NCI-H2107 (cell line): ENCODE measurements at places on chromosomes 6 and 20.
A peak's percentile ranks its signal among the peaks of the same experiment; 100 is the strongest.

DNA sequence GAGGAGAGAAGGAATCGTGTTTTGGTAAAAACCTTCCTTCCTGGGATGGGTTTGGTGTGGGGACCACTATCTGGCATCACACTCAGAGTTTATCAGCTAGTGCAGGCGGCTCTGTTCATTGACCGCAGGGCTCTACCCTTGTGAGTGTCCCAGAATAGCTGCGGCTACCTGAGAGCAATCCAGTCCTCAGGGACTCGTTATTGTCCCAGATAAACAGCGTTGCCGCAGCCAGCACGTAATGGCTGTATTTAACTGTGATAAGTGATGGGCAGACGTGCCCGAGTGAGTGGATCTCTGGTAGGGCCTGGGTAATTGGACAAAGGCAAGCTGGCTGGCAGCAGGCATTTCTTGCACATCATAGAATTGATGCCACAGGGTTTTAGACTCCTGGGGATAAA is 163.3 kb downstream of the SOBP start:
- DNase-seq: peak; percentile 79

DNA sequence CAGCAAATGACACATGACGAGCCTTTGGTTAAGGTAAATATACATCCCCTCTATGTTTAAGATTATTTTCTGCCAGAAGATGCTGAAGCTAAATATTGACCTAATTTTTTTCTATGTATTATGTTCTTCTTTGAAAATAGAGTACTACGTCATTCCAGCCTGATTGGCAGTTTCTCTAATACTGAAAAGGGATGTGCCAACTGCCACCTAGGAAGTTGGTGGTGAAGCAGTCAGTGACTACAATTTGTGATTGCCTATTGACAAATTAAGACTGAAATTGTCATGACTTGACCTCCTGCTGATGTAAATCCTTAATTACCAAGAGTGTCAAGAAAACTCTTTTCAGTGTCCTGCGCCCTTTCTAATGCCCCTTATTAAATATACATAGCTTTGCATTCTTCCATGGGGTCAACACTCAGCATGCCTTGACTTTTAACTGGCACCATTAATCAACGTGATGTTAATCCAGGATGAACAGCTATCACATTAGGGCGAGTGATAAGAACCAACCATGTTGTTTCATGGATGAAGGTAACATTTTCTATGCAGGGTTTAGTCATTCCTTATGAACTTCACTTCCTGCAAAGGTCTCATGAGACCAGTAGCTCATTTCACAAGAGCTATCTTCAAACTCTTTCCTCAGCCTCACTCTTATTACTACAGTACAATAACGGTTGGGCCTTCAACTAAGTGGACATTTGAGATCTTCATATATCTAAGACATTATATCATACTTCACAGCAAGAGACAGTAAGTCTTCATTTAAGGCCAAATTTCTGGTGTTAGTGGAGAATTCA is 22.5 kb upstream of the SGK1 start:
- no peak for DNase-seq

DNA sequence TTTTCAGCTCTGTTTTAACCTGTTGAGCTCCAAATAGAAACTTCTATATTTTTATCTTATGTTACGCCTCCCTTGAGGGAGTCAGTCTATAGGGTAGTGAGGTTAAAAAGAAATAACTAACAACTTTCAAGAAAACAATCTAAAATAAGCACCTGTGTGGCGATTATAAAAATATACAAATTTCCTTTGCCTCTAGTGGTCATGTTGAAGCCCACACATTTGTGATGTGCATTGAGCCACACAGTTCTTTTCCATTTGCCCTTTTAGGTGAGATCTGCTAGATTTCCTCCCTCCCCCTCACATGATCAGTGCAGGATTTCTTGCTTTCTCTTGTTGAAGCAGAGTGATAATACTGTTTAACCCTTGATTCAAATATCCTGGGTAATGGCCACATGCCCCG is 84.2 kb downstream of the MYB start:
- DNase-seq: no peak

DNA sequence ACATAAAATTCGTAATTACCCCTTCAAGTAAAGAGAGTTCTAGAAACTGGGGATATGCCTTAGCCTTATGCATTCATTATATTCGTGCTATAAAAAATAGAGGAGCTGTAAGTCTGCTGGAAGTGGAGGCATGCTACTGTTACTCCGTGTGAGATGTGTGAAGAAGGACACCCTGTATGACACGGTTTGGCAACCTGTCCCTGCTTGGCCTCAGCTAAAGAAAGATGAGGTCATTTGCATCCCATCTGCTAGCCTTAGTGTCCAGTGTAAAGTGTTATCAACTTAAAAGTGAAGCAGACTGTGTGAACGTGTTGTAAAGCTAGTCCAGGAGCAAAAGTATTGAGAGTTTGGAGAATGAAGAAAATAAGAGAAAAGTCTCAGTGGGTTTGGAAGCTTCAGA is 135.1 kb upstream of the RAB32 start:
- DNase-seq: no peak

DNA sequence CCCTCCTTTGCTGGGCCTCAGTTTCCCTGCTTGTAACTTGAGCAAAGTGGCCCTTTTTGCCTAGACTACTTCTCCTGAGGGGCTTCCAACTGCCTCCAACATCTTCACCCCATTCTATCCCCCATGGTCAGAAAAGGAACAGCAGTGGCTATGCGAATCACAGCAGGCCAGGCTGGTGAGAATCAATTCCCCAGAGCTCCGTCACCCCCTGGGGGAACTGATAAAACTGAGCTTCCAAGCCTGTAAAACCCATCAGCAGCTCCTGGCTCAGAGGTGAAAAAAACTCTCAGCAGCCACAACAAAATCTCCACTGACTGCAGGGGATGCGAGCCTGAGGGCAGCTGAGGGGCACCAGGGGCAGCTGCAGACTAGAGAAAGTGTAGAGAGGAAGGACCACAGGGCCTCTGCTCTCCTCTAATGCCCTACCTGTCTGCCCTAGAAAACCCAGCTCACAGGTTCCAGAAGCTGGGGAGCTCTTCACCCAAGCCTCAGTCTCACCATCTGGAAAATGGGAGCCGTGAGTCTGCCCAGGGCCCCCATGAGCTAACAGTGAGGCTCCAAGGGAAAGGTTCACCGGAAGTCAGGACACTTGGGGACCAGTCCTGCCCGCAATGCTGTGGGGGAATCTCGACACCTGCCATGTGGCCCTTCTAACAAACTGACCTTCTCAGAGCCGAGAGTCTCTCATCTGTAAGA is 120.6 kb downstream of the GRM4 start:
- DNase-seq: no peak
